RPMI7951 (cell line): ENCODE measurements at places on chromosomes 11 and 22.
A peak's percentile ranks its signal among the peaks of the same experiment; 100 is the strongest.

- DNase-seq = no peak
Measured at GRCh38 chr11:48106166-48106565, 110.4 kb upstream of the OR4B1 start.

- DNase-seq = peak; percentile 29
Measured at GRCh38 chr11:93169950-93170561, 27.7 kb downstream of the SLC36A4 start.

DNA sequence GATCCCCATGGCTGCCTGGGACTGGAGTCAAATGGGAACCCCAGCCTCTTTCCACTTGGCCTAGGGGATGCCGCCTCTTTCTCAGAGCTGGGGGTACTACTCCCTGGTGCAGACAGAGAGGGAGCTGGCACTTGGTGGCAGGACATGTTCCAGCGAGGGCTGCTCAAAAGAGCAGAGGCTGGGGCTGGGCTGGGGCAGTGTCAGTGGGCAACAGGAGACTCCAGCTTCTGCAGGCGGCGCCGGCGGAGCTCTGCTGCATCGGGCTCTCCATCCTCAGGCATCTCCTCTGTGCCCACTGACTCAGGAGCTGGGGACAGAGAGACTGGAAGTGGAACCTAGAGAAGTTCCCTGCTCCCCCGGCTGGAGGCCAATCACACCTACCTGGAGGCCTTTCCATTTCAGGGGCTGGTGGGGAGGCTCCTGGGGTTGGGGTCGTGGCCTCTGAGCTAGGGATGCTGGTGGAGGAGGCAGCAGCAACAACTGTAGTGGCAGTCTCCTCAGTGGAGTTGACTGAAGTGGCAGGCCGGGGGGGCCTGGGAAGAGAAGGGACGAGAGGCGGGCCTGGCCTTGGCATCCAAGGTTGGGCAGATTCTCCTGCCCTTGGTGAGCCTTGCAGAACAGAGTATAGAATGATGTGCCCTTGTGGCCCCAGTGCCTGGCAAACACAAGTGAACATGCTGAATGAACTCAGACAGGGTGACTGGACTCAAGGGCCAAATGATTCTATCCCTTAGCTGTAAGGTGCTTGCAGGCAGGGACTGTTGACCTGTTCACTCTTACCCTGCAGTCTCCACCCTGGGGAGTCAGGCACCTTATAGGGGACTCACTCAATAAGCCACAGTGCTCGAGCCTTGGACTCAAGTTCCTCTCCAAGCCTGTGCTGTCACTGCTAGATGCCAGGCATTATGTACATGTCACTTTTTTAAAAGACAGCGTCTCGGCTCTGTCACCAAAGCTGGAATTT is 5.9 kb downstream of the SYVN1 start:
- DNase-seq = no peak

- no peak for DNase-seq
Measured at GRCh38 chr22:23313791-23314567, 133.7 kb downstream of the BCR start.

- DNase-seq = no peak
Measured at GRCh38 chr11:129457321-129457720, 81.7 kb downstream of the BARX2 start.

GRCh38 chr11:67167719-67168118 is 48.7 kb downstream of the KDM2A start:
- DNase-seq = no peak

- no peak for DNase-seq
Measured at GRCh38 chr11:102709201-102709945, 3.8 kb upstream of the MMP27 start.

DNA sequence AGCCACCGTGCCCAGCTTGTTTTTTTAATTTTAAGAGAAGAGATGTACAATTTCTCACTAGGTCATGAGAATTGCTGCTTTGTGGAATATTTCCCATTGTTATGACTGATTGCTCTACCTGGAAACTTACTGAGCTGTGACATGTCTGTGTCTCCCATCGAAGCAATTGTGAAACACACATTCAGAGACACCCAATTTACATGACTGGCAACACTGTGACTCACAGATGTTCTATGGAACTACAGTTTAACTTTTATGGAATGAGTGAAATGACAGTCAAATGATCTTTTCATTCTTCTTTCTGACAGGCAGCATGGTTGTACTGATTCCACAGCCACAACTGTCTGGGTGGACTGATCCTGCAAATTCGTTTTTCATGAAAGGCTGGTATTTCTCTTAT is 32.3 kb downstream of the ELF5 start:
- no peak for DNase-seq

DNA sequence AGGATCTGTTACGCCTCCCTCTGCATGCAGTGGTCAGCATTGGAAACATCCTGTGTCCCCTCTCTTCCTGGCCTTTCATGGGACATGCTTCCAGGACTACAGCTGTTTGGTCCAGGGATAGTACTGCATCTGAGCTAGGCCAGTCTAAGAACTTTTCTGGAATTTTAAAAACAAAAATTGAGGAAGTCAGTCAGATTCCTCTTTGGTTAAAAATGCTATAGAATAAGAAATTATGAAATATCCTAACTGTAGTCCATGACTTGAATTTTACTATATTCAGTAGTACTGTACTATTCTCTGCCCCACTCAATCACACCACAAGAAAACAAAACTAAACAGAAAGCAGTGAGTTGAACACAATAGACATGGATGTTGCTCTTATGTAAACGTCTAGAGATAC is 201.0 kb upstream of the CADM1 start:
- no peak for DNase-seq

DNA sequence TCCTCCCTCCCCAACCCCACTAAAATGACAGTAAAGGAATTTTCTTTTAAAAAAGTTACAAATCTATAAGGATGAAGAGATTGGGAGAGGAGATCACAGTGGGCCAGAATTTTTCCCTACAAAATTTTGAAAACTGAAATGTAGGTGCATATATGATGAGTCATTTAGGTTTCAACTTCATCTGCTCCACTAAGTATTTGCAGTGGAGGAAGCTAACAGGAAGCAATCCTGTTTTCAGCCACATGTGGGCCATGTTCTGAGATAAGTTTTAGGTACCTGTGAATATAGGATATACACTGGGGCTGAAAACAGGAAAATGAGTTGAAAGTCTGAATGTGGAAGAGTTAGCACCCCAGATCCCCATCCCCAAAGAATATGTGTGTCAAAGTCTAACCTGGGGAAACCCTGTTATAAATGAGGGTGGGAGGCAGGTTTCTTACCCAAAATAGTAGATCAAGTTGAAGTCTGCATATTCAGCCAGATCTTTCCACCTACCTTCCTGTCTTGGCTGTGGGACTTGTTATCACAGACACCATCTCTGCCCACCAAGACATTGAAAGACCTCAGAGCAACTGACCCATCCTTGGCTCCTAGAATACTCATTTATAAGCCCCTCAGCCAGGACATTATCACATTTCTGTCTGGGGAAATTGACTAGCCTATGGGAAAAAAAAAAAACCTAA is 87.3 kb downstream of the PACS1 start:
- DNase-seq = no peak

GRCh38 chr11:96538104-96538503 is 148.3 kb downstream of the JRKL start:
- DNase-seq = no peak

DNA sequence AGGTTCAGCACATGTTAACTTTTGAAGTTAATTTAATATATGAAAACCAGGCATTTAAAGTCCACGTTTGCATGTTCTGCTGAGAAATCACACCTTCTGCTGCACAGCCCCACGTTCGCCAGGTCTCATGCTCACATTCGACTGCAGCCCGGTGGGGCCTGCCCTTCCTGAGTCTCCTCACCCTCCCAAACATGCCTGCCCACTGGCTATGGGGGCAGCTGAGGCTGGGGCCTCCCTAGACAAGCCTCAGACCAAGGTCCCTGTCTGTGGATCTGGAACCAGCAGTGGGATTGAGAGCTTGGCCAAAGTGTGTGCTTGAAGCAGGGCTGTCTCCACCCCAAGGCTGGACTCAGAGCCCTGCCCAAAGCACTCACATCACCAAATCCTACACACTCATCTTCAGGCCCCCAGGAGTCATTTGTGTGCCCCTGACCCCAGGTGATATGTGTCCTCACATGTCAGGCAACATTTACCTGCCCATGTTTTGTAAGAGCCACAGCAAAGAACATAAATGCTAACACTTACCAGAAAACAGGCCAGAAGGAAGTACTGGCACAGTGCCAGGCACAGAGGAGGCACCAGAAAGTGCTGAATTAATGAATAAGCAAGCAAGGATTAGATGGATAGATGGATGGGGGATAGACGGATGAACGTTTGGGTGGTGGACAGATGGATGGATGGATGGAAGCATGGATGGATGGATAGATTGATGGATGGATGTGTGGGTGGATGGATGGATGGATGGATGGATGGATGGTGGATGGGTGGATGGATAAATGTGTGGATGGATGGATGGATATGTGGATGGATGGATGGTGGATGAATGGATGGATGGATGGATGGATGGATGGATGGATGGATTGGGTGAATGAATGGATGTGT is 9.4 kb upstream of the FADD start:
- no peak for DNase-seq

DNA sequence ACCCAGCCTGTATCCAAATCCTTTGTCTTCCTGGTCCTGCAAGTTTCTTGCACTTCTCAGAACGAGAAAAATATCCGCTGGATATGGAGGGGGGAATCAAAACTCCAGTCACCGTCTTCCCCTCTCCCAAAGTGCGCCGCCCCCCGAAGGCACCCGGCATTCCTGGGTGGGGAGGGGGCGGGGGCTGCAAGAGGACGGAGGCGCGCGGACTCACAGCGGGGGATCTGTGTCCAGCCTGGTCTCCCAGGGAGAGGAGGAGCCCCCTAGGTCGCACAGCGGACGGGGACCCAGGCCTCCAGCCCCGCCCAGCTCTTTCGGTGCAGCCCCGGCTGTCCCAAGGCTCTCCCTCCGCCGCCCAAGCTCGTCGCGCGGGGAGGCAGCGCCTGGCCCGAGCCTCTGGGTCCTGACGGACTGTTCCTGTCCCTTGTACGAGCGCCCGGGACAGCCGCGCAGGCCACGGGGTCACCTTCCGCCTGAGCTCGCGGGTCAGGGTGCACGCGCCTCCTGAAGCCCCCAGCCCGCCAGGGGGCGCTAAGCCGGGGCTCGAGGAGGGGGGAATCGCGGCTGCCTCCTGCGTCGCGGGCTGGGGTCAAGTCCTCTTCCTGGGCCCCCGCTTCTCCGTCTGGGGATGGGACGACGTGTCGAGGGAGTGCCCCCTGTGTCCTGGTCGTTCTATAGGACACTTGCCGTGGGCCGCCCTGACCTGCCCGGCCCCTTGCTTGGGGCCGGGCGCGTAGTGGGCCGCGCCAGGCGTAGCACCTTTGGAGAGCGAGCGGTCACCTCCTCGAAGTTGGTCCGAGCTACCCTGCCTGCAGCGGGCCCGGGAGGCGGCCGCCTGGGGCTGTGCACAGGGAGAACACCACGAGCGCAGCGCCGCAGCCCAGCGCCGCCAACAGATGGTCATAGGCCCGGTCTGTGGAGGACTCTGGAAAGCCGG is 2.4 kb upstream of the WNT11 start:
- DNase-seq = peak; percentile 37

GRCh38 chr11:45666648-45667642 is 1.5 kb upstream of the CHST1 start:
- no peak for DNase-seq

- DNase-seq = no peak
Measured at GRCh38 chr11:77233011-77233410, 68.5 kb downstream of the GDPD4 start.

DNA sequence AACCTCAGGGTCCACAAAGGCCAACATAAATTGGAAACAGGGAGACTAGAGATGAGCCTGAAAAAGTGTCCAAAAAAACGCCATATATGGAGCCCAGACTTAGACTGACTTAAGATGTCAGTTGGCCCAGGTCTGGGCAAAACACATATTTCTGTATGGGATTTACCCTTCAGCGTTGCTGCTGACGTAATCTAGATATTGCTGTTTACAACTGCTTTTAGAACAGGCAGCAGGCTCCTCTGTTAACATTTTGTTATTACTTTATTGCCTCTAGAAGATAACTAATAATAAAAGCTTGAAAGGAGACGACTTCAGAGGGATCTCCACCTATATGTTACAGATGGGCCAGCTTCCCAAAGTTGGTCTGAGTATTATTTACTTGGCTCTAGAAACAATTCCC is 8.7 kb downstream of the ME3 start:
- DNase-seq = no peak

- peak; percentile 65 for DNase-seq
Measured at GRCh38 chr22:27195094-27195493, 537.7 kb downstream of the MIAT start.

DNA sequence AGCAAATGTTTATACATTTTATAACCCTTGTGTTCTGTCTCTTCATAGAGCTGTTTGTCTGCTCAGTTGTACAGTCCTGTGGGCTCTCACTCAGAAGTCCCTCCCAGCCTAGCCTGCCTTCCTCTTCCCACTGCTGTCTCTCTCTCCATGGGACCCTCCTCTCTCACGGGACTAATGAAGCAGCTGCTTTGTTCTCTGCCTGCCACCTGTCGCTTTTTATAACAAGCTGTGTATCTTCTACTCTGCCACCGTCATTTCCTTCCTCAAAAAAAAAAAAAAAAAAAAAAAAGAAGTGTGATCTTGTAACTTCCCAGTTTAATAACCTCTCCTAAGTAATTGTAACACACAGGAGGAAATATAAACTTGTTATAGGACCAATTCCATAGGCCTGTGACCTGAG is 92.2 kb upstream of the ALKBH3 start:
- DNase-seq = no peak

GRCh38 chr11:8382436-8383053 is 118.9 kb upstream of the LMO1 start:
- DNase-seq = peak; percentile 82

GRCh38 chr11:971092-971690 is 45.5 kb downstream of the AP2A2 start:
- DNase-seq = no peak

DNA sequence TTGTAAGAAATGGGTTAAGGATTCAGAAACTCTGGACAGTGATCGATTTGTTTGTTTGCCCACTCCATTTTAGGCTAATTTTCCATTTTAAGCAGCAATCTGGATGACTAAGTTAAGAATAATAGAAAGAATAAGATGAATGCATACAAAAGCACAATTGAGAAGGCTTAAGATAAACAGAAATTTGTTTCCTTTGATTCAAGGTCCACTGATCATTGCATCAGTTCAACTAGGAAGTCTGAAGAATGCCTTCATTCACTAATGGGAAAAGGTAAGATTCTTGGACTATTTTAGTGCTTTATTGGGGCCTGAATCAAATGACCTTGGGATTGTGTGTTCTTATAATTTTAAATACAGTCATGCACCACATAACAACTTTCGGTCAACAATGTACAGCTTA is 140.8 kb downstream of the CADM1 start:
- no peak for DNase-seq

DNA sequence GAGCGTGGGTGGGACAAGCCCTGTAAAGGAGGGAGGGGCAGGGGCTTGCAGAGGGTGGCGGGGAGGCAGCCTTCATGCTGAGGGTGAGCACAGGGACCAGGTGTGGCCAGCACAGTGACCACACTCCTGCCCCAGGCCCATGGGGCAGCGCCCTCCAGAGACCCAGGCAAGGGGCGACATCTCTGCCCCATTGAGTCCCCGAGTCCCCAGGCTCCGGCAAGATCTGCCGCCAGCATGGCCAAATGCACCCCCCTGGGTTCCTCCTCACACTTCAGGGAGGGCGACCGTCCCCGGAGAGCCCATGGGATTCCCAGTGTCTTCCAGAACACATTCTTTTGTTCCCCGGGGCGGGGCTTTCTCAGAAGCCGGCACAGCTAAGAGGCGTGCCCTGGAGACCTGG is 362.5 kb downstream of the TBC1D22A start:
- no peak for DNase-seq

GRCh38 chr22:30830907-30831306 is 136.2 kb downstream of the OSBP2 start:
- peak; percentile 81 for DNase-seq
